T-helper 22 cell (primary cell): ENCODE measurements at places on chromosomes 5 and 9.

- DNase-seq: no peak
These were observed 81.9 kb downstream of the PALM2AKAP2 start for GRCh38 chr9:109861918-109862317.

DNA sequence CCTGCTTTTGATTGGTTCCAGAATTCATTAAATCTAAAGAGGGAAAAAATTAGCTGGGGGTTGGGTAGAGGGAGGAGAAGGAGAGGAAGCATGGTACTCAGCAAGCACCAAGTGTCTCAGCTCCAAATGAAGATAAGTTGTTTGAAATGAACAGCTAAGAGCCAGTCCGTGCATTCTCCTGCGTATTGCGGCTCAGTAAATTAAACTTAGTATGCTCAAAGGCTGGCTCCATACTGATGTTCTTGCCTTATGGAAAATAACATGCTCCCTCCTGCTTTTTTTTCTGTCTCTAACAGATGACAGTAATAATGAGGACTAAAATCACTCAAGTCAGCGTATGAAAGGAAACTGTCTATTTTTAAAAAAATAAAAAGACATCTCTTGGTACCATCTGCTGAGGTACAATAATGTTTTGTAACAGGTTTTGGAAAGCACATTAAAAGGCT is 161.0 kb downstream of the SPATA31D1 start:
- DNase-seq: no peak

GRCh38 chr5:164412531-164412930 is 907.1 kb downstream of the MAT2B start:
- DNase-seq: no peak

DNA sequence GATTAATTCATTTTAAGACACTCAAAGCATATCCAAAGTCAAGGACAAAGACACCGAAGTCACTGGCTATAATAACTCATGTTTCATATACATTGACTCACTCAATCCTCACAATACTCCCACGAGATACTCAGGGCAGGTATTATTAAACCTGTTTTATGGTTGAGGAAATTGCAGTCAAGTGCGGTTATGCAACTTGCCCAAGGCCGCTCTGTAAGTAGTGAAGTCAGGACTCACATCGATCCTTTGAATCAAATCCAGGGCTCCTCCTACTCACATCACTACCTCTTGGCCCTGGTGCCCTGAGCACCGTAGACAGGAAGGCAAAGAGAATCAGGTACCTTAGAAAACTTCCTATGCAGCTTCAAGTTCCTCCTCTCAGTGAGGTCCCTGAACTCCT is 87.8 kb upstream of the APC start:
- DNase-seq: no peak

DNA sequence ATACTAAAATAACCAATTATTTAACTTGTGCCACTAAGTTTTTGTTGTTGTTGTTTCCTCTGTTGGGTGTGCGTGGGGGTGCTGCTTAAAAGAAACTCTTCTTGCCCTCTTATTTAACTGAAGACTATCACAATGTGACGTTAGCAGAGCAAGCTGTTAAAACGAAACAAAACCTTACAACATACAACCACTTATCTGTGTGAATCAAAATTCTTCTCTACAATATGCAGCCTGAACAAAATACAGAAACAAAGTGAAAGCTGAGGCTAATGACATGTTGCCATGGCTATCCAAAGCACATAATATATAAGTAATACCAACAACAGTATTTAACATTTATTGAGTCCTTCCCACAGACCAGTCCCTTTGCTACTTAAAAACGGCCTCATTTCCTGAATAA is 291.0 kb downstream of the FBXL17 start:
- DNase-seq: no peak

DNA sequence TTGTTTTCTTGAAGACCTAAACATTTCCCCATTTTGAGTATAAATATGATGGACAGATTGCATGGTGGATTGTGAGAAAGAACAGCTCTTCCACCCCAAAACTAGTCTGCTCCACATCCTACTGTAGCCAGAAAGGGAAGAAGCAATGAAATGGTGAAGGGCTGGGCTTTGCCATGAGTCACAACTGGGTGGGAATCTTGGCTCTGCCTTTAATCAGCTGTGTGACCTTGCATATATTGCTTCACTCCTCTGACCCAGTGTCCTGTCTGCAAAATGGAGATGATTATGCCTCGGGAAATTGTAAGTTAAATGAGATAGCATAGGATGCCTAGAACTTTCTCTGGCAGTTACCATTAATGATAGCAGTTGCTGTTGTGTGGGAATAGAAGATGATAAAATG is 101.9 kb downstream of the PDE8B start:
- DNase-seq: no peak

- no peak for DNase-seq
These were observed 57.9 kb downstream of the C5orf15 start for GRCh38 chr5:133910571-133910970.

DNA sequence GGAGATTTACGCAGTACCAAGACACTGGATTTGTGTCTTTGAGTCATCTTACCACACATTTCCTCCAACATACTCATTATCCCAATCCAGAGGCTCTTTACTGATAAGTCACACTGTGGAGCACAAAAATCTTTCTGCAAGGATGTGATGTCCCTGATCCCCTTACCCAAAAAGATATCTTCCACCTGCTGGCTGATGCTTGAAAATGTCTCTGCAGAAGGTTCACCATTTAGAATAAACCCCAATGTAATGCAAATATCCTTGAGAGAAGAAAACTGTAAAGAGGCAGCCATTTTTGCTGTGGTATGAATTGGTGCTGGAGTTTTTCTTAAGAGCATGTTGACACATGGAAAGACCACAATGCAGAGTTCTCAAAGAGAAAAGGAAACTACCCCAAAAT is 65.7 kb upstream of the RORB start:
- no peak for DNase-seq

- DNase-seq: no peak
These were observed 88.2 kb downstream of the PRRT1B start for GRCh38 chr9:131633491-131634031.

DNA sequence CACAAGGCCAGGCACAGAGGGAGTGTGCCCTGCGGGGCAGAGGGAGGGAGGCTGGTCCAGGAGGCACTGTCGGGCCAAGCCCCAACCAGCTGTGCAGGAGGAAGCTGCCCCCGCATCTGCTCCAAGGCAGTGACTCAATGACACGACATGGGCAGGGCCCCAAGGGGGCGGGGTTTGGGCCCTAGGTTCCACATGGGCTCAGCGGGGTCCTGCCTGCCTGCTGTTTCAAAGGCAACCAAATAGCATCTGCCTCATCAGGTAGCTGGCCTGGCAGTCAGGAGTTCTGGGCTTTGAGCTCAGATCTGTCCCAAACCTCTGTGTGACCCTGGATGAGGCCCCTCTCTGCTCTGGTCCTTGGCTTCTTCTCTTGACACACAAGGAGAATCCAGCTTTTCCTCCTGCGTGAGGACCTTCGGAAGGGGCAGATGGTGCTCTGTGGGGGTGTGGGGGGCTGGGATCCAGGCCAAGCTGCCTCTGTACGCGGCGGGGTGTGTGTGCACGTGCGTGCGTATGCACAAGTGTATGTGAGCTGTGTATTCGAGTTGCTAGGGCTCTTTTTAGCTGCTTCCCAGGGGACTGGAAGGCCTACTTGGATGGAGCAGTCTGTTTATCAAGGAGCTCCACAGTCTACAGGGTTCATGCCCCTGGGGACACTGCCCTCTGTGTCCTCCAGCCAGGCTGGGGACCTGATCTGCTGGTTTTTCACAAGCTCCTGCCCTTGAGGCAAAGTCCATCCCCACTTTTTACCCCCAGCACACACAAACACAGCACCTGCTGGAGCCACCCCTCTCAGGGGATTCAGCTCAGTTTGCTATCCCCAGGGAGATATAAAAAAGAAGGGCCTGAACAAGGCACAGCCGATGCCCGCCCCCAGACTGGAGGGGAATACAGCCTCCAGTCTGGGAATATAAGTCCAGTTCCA is 138.9 kb downstream of the RGS3 start:
- DNase-seq: no peak

DNA sequence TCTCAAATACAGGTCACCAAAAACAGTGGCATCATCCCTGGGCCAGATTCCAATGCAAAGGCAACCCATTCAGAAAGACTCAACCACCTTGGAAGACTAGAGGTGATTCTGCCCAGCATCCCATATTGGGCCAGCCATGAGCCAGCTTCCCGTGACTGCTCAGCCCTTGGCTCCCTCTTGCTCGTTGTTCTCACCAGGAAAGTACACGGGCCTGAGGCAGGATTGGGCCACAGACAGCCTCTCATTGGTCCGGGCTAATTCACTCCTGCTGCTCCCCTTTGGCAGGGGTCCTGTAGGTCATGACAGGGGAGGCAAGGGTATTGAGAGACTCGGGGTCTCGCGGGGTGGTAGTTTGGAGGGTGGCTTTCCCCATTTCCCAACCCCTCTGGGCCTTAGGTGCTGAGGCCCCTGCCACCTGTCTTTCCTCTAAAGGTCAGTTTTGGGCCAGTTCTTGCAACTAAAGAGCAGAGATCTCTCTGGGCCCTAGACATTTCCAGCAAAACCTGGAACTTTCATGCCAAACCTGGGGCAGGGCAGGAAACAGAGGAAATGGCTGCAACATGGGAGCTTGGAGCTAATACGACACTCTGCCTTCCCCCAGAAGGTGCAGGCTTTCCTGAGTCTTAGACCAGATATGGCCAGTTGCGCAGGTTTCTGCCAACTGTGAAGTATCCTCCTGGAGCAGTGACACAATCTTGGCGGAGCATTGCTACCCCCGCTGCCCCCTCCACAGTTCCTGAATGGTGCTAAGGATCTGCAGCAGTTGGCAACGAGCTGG is 22.0 kb upstream of the FGFR4 start:
- DNase-seq: no peak

GRCh38 chr9:20407013-20407412 is 215.3 kb downstream of the MLLT3 start:
- no peak for DNase-seq

DNA sequence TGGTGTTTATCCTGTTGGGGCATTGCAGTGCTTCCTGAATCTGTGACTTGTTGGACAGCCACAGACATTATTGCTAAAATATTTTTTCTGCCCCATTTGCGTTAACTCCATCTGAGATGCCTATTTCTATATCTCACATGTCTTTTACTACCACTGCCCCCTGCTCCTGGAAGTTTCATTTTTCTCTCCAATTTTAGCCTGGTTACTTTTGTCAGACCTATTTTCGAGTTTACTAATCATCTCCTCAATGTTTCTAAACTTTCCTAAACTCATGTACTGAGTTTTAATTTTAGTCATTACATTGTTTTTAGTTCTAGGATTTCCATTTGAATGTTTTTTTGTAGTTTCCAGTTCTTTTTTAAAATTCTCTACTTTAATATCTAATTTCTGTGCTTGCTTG is 17.6 kb downstream of the HAPLN1 start:
- DNase-seq: no peak

DNA sequence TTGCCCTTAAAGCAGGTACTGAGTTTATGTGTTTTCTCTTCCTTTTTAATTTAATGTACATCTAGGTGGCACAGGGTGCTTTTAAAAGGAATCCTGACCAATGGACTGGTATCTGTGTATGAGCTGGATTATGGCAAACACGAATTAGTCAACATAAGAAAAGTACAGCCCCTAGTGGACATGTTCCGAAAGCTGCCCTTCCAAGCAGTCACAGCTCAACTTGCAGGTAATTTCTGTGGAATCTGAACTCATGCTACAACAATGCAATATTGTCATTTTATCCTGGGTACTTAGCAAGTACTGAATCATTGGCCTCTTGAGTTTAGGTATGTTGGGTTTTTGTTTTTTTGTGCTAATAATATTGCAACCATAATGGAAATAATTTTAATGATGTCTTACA is 14.4 kb upstream of the TMOD1 start:
- DNase-seq: no peak

GRCh38 chr5:180526269-180526668 is 32.1 kb downstream of the CNOT6 start:
- no peak for DNase-seq

- DNase-seq: no peak
These were observed 289.7 kb upstream of the SEMA6A start for GRCh38 chr5:116864157-116864837.

DNA sequence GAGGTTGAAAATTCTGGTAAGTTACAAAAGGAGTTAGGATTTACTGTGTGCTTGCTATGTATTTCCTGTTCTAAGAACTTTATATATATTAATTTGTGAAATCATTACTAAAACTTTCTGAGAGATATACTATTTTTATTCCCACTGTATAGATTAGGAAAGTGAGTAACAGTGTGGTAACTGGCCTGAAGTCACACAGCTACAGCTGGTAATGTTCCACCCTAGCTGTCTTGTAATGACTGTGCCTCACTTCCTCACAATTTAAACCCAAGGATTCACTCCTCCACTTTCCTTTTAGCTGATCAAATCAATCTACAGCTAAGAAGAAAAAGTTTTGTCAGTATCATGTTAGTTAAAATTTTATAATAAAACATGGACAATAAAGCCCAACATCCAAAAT is 278.8 kb downstream of the GAS1 start:
- DNase-seq: no peak

GRCh38 chr9:37987467-37987981 is 81.5 kb downstream of the SHB start:
- no peak for DNase-seq

DNA sequence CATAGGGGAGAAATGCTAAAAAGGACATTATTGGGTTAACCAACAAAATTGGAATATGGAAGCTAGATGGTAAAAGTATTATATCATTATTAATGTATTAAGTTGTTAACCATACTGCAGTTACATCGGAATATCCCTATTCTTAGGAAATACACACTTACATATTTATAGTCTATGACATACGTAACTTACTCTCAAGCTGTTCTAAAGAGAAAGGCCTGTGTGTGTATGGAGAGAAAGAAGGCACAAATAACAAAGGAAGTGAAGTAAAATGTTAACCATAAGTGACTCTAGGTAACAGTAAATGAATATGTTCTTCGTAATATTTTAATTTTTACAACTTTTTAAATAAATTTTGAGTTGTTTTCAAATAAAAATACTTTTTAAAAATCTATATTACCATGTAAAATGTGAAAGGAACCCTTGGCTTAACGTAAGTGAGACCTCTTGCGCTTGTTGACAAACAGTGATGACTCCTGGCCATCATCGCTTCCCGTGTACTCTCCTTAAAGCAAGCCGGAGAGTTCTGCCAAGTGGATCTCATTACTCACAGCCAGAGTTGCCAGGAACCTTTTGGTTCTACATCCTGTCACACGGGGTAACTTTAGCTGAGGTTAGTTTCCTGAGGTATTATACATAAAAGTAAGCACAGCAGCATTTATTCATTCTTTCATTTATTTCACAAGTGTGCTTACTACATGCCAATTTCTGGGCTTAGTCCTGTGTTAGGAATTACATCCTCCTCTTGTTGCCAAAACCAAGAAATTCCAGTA is 165.4 kb downstream of the EPB41L4A start:
- DNase-seq: no peak

- peak; percentile 84 for DNase-seq
These were observed 3.7 kb downstream of the ECSCR start for GRCh38 chr5:139458580-139459407.

GRCh38 chr5:150589862-150590601 is 50.4 kb upstream of the SYNPO start:
- DNase-seq: no peak

DNA sequence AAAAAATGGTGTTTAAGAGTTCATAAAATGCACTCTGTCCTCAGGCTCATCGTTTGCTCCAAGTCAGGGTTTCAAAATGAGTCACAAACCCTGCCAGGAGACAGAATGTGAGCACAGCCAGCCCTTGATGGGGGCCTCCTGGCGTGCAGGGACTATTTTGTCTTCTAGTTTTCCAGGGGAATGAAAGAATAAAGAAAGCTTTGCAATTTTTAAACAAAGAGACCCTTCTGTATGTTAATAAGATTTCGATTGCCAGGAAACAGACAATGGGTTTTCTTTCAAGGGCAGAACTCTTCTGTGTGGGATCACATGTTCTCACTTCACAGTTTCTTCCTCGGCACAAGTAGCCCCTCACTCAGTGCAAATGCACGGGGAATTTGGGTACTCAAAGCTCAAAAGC is 121.4 kb upstream of the C6 start:
- no peak for DNase-seq
